ENCODE measurements at places on chromosomes 4 and X.

- DNase-seq: no peak
Measured at GRCh38 chr4:15481961-15482745, 12.5 kb downstream of the CC2D2A start.

DNA sequence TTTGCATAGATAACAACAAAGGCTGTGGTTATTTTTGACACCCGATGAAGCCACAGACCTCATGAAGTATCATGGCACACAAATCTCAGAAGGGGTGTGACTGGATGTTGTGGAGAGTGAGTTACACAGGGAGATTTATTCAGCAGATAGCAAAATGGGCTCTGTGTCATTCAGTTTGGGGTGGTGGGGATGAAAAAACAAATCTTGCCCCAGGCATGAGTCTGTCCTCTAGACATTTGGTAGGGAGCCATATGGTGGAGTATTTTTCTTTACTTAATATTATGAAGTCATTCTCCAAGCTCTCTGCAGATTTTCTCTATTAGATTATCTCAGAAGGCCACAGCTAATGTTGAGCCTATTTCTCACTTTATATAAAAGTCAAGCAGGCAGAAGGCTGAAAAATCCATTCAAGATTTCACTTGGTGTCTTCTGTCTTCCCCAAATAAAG, 277.1 kb upstream of the TENM3 start:
- no peak for DNase-seq

- DNase-seq: no peak
Measured at GRCh38 chr4:7007944-7008343, 35.2 kb upstream of the TADA2B start.

- no peak for DNase-seq
Measured at GRCh38 chr4:168610911-168611530, 114.2 kb downstream of the PALLD start.

GRCh38 chr4:123564758-123565346, 168.3 kb downstream of the SPRY1 start:
- peak; percentile 81 for DNase-seq

GRCh38 chrX:87105131-87105530, 412.5 kb upstream of the KLHL4 start:
- no peak for DNase-seq

GRCh38 chrX:13168269-13168668, 123.8 kb upstream of the FAM9C start:
- DNase-seq: no peak

- DNase-seq: no peak
Measured at GRCh38 chr4:15322006-15322405, 105.8 kb upstream of the C1QTNF7 start.

DNA sequence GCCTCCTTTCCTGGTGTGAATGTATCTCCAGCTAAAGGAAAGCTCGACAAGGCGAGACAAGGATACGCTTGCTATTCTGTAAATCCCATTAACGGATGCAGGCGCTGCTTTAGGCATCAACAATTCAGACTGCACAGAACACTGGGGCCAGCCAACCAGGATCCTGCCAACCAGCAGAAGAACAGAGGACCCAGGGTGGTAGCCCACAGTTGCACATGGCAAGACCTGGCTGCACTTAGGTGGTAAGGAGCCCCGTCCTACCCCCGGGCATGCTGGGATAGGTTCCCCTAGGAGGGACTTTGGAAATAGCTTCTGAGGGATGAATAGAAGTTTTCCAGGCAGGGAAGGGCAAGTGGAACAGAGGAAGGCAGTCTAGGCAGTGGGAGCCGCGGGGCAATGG, 20.7 kb downstream of the PSAPL1 start:
- DNase-seq: no peak

- no peak for DNase-seq
Measured at GRCh38 chr4:5662555-5662954, 45.8 kb downstream of the EVC2 start.

DNA sequence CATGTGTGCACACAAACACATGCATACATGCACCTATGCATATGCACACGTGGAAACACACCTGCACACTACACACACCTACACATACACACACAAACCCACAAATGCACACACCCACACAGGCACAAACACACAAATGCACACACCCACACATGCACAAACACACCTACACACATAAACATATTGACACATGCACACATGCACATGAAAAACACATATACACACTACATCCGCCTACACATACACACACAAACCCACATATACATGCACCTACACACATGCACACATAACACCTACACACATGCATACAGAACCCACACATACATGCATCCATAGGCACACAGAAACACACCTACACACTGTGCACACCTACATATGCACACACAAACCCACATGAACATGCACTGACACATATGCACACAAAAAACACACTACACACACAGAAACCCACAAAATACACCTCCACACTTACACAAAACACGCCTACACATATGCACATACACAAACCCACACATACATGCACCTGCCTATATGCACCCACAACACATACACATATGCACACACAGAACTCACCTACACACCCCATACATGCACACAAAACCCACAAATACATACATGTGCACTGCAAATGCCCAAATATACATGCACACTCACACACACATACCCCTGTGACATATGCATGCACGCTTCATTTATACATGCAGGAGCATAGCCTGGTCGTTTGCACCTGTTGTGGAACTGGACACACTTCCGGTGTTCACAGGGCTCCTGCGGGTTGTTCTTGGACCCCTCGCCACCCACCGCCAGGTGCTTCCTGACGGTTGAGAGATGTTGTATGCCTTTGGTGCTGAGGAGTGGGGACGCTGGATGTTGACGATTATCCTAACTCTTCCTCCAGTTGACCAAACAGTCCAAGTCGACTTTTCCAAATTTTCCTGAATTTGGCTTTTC, 22.1 kb downstream of the CD99 start:
- no peak for DNase-seq

DNA sequence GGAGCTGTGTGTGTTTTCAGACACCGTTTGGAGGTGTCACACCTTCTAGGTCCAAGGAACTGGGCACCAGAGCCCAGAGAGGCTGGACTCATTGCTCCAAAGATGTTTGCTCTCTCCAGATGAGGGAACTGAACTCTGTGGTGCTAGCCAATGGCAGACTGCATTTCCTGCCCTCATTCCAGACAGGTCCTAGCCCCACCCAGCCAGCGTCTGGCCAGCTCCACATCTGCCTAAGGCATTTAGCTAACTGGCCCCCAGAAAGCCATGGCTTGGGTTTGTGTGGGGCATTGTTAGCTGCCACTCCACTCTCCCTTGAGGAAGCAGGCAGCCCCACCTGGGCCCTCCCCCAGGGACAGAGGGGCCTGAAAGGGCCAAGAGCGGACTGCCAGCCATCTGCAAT, 11.4 kb downstream of the FGD1 start:
- DNase-seq: no peak

GRCh38 chr4:73704314-73705055, 35.9 kb upstream of the CXCL8 start:
- DNase-seq: no peak

DNA sequence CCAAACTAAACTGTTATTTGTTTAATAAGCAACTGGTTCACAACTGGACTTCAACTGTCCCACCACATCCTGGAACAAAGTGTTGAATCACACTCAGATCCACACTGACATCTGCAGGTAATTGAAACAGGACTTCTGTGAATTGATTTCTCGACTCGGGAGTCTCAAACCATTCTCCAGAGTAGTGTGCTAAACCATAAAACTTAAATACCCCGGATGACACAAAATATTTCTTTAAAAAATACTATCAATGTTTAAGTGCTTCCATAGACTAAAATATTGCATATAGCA, 95.4 kb upstream of the PLAC1 start:
- no peak for DNase-seq

GRCh38 chr4:88195328-88196012, 37.0 kb upstream of the ABCG2 start:
- DNase-seq: no peak

GRCh38 chr4:70831293-70831692, 8.4 kb downstream of the GRSF1 start:
- DNase-seq: no peak

DNA sequence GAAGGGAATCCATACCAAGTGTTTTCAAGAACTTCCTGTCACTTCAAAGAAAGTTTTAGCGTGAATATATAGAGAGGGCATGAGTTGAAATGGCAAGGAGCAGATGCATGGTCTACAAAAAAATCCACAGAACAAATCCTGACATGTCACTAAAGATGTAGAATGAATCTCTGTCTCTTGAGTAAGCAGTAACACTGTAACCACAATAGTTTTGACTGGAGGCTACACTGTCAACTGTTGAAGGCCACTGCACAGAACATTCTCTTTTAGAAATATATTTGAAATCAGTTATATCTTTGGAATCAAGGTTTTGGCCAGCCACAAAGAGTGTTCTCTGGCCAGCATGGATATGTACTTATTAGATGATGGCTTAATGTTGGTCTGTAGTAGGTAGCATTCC, 83.8 kb downstream of the VCX3B start:
- no peak for DNase-seq

DNA sequence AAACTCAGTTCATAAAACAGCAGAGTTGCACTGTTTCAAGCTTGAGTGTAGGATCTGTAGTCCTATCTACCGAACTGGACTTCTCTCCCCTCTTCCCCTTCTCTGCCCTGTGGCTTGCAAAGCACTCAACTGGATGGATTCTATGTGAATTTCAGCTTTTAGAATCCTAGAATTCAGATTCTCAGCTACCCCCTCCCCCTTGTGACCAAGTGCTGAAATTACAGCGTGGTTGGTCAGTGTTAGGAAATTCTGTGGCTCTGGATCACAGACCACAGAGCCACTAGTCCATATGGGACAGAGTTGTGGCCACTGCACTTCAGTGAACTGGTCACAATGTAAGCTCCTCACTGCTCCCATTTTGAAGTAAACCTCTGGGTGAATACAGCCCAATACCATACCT, 64.6 kb upstream of the TRPC5 start:
- no peak for DNase-seq

DNA sequence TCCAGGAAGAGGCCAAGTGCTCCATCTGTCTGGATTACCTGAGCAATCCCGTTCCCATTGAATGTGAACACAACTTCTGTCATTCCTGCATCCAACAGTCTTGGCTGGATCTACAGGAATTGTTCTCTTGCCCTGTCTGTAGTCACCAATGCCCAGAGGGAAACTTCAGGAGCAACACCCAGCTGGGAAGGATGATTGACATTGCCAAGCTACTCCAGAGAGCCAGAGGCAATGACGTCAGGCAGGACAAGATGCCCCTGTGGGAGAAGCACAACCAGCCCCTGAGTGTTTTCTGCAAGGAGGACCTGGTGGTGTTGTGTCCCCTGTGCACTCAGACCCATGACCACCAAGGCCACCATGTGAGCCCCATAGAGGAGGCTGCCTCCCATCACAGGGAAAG, 21.3 kb upstream of the TRIM60 start:
- no peak for DNase-seq

GRCh38 chr4:72987741-72988729, 81.5 kb downstream of the COX18 start:
- DNase-seq: no peak

DNA sequence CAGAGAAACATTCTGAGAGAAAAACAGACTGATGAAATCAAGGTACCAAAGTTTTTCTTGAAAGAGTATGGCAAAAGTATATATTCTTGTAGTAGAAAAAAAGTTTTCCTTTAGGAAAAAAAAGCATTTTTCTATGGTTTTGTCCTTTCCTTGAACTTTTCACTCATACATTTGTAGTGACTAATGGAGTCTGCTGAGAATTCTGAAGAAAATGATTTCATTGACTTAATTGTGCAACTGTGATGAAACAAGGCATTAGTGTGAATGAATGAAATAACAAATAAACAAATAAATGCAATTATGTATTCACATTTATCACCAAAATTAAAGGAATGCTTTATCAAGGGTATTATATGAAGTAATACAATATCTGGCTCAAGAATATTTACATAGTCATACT, 5.7 kb downstream of the CSN1S1 start:
- no peak for DNase-seq

DNA sequence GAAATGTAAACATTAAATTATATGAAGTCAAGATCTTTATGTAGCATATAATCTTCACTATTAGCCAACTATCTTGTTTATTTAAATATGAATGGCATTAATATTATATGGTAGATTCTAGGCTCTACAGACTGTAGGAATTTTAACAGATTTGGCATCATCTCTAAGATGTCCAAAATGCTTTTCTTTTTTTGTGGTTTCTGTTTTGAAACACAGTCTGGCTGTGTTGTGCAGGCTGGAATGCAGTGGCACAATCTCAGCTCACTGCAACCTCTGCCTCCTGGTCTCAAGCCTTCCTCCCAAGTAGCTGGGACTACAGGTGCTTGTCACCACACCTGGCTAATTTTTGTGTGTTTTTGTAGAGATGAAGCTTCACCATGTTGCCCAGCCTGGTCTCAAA, 76.2 kb downstream of the ELOVL6 start:
- DNase-seq: no peak

GRCh38 chrX:152025656-152026440, 51.4 kb upstream of the GABRE start:
- no peak for DNase-seq

DNA sequence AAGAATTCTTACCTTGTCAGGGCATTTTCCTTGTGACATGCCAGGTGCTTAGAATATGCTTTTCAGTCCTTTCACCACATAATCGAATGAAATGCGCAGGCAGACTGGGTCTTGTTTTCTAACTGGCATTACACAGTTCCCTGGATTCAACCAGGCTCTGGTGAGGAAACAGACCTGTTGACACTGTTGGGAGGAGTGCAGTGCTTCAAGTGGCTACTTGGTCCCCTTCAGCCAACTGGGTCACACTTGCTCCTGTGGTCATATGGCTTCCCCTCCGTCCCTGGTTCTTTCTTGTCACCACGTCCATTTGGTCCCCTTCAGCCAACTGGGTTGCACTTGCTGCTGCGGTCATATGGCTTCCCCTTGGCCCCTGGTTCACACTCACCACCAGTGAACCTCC, 9.7 kb downstream of the SMIM20 start:
- no peak for DNase-seq

GRCh38 chrX:70046978-70047377, 2.8 kb downstream of the AWAT2 start:
- DNase-seq: no peak

DNA sequence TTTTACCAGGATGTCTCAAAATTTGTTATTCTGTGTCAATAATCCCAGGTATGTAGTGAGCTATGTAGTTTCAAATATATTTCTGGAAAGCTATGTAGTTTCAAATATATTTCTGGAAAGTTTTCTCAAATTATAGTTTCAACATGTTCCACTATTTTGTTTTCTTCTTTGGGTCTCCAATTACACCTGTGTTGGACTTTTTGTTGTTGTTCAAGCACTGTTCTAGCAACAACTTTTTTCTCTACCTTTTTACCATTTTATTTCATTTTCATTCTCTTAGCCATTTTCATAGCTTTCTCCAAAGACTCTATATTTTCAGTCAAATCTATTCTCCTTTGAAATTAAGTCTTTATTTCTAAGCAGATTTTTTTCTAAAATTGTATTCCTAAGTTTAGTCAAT, 88.4 kb downstream of the LCORL start:
- no peak for DNase-seq

DNA sequence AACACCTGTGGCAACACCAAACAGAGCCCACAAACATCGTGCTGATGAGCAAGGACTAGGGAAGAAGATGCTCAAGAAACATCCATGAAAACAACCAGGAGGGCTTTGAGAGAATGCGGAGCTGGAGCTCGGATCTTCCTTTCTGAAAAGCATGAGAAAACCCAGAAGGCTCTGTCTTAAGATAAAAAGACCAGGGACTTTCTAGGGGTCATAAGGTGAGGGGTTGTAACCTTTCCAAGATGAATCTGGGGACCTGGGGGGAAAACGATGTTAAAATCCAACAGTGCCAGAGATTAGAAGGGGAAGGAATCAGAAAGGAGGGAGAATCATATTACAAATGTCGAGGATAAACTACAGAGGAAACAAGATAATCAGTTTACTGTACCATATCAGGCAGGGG, 10.1 kb downstream of the GK2 start:
- DNase-seq: no peak

Measured in activated CD8-positive, alpha-beta memory T cell treated with anti-CD3 and anti-CD28 coated beads, Interleukin-2, amount 10 ng/mL, durations not matched to agents 7 days and 5 days (primary cell).